ENCODE measurements at places on chromosomes 5 and 9.

DNA sequence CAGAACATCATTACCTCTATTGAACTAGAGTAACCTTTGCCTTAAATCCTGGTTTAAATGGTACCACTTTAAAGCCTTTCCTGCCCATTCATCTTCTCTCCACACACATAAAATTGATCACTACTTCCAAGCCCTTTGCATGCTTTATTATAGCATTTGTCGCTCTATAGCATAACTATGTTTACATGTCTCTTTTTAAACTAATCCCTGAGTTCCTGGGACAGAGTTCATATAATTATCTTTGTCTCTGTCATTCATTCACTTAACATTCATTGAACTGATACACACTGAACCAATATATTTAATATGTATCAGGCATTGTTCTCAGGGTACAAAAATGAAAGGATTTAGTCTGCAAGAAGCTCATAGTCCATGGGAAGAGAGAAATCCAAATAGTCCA is 37.3 kb downstream of the RECK start:
- DNase-seq: no peak

GRCh38 chr5:428754-429452 is 14.1 kb upstream of the EXOC3 start:
- DNase-seq: no peak

- no peak for DNase-seq
These were observed 168.6 kb downstream of the NNT start for GRCh38 chr5:43771611-43772031.

GRCh38 chr5:115758356-115758755 is 58.1 kb downstream of the CDO1 start:
- no peak for DNase-seq

DNA sequence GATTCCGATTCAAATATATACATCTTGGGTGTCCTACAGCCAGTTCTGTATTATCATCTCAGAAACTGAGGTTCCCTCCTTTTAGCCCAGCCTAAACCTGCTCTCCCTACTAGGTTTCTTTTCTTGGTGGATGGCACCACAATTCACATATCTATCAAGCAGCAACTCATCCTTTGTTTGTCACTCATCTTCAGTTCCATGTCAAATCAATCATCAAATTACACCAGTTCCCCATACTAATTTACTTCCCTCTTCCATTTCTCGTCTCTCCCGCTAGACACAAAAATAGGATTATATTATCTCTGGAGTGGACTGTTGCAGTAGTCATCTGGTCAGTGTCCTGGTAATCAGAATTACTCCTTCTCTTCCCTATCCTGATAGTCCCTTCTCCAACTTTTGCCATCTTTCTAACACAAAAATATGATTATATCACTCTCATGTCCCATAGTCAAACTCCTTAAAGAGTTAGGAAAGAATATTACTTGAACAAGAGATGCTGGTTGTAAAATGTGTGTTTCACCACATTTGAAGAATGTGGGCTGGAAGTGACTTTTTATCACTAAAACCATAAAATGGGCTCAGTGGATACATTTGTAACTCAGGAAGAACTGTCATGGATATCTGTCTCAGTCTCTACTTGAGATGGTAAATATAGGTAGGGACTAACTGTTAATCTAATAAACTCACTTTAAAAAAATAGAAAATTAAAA is 69.1 kb upstream of the RICTOR start:
- DNase-seq: no peak

- DNase-seq: no peak
These were observed 415.1 kb downstream of the SPOCK1 start for GRCh38 chr5:137084016-137084415.

DNA sequence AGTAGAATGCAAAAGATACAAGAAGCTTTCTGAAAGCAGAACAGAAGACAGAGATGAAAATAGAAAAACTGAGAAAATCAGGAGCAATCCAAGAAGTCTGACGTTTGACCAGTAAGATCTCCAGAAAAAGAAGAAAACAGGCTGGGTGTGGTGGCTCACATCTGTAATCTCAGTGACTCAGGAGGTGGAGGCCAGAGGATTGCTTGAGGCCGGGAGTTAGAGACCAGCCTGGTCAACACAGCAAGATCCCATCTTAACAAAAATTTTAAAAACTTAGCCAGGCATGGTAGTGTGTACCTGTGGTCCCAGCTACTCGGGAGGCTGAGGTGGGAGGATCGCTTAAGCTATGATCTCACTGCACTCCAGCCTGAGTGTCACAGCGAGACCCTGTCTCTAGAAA is 15.9 kb downstream of the RETREG1 start:
- no peak for DNase-seq

GRCh38 chr9:128242124-128242523 is 33.7 kb downstream of the GOLGA2 start:
- no peak for DNase-seq

DNA sequence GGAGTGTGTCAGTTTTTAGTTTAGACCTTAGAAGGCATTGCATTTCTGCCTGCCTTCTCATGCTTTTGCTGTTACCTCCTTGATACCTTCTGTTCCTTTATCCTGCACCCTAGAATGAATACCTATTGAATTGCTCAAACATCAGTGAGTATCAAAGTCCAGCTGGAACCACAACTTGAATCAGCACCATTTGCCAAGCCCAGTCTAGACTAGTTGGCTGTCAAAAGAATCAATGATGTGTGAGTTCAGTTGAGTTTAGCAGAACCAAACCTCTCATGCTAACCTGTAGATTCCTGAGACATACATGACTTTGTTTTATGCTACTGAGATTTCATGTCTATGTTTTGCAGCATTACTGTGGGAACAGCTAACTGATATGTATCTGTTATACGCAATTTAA is 116.6 kb downstream of the FAM170A start:
- no peak for DNase-seq

DNA sequence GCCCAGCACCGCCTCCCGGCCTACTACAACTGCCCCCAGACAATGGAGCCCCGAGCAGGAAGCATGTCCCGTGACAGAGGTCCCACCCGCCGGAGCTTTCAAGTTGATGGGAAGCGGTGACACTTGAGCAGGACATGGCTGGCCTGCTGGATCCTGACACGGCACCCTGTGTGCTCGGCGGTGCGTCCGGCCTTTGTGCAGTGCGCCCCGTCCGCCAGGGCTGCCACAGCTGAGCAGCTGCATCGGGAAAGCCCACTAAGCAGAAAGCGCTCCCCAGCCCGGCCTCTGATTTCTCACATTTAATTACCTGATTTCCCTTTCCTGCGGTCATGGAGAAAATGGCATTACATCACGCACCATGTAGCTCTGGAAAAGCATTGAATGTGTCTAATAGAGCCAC is 611.9 kb downstream of the IRX1 start:
- DNase-seq: no peak

DNA sequence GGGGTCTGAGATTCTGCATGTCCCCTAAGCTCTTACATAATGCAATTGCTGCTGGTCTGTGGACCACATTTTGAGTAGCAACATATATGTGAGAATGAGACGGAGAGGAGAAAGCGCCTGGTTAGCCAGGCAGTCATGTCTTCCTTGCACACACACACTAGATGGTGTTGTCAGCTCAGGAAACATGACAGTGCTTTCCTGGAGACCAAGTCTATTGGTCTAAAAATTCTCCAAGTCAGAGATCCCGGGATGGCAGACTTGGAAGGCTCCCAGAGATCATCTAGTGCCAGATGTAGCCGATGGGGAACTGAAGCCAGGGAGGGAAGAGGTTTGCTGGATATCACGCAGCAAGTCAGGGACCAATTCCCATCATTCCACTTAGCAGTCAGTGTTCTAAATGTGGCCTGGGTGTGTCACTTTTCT is 53.4 kb downstream of the GALNT12 start:
- peak; percentile 10 for DNase-seq
